DMS 273 treated with DMSO at 0.1 percent for 48 hours (cell line): ENCODE measurements at places on chromosomes 2 and 18.

DNA sequence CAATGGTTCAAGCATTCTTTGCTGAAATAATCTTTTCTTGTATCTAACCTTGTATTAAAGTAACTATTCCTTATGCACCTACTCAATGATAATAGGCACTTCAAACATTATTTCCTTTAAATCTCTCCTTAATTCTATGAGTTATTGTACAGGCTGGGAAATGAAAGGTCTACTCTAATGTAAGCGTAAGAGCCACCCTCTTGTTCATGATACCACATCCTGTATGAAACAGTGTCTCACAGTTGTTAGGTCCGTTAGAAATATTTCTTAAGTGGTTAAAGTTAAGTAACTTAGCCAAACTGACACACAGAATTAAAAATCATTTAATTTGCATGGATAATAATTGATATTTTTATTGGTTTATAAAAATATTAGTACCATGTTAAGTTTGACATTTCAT is 162.5 kb upstream of the RPRM start:
- DNase-seq, result no peak

- no peak for DNase-seq
Measured at GRCh38 chr2:25582077-25582830, 91.1 kb downstream of the DTNB start.

DNA sequence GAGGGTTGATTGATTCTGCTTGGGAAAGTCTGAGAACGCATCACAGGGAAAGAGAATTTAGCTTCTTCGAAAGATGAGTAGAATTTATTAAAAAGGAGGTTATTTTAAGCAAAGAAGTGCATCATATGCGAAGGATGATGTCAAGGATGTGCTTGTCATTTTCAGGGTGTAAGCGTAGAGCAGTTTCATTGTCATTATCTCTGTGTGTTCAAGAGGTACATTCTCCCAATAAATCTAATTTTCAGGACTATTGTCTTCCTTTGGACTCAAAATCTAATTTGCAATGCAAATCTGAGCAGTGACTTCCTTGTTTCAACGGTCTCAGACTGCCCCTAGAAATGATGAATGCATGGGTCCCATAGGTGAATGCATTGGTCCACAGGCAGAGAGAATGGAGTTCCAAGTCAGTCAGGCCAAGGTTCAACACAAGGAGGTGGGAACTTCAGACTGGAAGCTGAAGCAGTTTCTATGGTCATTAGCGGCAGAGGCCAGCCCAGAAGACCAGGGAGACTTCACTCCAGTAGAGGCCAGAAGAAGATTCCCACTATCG is 99.8 kb downstream of the CDC42EP3 start:
- DNase-seq, result no peak

GRCh38 chr2:120631236-120631635 is 104.4 kb upstream of the GLI2 start:
- no peak for DNase-seq

- DNase-seq, result no peak
Measured at GRCh38 chr18:48909721-48910120, 41.0 kb downstream of the SMAD7 start.

DNA sequence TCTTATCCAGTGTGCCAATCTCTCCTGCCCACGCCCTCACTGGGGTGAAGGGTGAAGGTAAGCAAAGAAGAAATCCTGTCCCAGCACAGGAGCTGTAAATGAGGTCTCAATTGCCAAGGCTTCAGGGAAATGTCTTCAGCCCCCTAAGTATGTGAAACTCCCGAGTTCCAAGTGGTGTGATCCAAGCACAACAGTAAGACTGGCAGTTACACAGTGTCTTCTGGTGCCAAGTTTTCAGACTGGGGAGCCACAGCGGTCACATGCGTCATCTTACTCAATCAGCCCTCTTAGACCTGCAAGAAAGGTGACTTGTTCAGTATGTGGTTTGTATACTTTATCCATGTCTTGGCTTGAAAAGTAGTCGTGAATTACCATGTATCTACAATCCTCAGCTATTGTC is 55.0 kb upstream of the SPRED2 start:
- no peak for DNase-seq

- DNase-seq, result no peak
Measured at GRCh38 chr2:58063641-58064040, 17.0 kb downstream of the VRK2 start.

DNA sequence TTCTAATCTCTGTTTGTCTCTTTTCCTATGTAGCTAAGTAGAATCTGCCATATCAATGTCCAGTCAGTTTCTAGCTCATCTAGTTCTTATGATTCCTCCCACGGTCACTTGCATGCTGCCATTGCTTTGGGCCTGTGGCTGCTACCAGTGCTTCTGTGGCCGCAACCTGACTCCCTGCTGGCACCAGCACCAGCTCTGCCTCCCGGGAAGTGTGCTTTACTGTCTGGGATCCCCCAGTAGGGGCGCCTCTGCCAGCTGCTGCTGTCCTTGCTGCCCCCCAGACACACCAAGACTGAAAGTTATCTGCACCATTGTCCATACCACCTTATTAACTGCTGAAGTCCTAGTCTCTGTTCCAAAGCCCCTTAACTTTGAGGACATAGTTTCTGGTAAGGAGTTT is 56.3 kb downstream of the RAPGEF4 start:
- DNase-seq, result no peak

GRCh38 chr18:43484710-43485109 is 207.4 kb upstream of the SYT4 start:
- no peak for DNase-seq

DNA sequence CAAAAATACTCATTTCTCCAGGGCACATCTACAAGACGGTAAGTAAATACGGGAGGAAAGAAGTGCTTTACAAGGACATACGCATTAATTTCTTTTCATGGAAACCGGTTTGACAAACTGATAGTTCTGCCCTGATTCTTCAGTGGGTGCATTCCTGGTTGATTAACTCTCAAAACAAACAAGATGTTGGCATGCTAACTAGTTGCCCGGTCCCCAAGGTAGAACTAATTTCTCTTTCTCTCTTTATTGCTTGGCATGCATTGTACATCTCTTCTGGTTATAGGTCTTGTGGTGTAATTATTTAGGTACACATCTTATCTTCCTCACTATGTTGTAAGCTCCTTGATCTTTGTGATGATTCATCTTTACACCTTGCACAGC is 46.9 kb upstream of the SPATS2L start:
- no peak for DNase-seq

DNA sequence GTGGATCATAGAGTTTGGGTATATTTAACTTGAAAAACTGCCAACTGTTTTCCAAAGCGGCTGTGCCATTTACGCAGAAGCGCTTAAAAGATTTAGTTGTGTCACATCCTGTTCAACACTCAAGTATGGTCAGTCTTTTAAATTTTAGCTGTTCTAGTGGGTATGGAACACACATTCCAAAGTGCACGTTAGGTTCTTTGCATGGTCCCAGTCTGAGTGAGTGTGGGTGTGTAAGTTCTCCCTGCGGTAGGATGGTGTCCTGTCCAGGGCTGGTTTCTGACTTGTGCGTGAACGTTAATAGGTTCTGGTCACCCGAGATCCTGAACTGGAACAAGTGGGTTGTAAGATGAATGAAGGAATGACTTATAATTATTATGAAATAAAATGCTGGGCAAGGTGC is 28.4 kb upstream of the IL36G start:
- DNase-seq, result no peak

- no peak for DNase-seq
Measured at GRCh38 chr18:32771871-32772580, 797 bp downstream of the KLHL14 start.

- DNase-seq, result no peak
Measured at GRCh38 chr18:79631096-79631507, 48.5 kb upstream of the CTDP1 start.

GRCh38 chr18:27778925-27779324 is 398.0 kb downstream of the CDH2 start:
- no peak for DNase-seq

DNA sequence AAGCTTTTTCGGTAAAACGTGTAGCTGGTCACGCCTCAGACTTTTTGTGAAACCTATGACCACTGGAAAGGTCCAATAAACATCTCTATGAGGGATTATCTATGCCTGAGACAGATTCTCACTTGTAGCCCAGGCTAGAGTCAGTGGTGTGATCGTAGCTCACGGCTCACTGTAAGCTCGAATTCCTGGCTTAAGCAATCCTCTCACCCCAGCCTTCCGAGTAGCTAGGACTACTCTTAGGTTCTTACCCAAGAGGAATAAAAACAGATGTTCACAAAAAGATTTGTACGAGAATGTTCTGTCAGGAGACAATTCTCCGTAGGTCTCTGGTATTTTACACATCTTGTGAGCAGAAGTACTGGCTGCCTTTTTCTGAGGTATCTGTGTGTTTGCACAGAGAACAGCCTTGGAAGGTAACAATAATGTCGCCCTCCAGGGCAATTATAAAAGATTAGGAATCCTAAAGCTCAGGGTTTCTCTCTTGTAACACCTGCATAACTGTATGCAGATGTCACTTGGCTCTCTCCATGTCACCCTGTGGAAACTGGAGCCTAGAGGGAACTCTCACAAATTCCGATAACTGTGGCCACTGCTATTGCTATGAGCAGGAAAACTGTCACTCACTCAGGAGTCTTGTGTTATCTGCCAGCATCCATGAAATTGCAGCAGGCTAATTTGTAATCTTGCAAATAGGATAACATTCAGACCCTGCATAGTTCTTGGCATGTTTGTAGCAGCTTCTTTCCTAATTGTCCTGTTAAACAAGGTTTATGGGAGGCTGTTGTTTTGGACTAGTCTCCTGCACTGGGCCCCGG is 25.5 kb upstream of the RALBP1 start:
- DNase-seq, result no peak

DNA sequence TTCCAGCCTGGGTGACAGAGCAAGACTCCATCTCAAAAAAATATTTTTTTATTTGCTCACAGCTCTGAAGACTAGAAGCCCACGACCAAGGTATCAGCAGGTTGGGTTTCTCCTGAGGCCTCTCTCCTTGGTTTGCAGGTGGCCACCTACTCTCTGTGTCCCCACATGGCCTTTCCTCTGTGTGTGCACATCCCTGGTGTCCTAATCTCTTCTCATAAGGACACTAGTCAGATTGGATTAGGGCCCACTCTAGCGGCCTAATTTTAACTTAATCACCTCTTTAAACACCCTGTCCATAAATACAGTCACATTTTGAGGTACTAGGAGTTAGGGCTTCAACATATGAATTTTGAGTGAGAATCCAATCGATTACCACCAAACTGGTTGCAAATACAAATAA is 2.0 kb upstream of the RAB3GAP1 start:
- DNase-seq, result no peak

- DNase-seq, result no peak
Measured at GRCh38 chr2:100380681-100381080, 36.8 kb downstream of the CHST10 start.

- no peak for DNase-seq
Measured at GRCh38 chr2:107001551-107001950, 115.6 kb upstream of the ST6GAL2 start.

DNA sequence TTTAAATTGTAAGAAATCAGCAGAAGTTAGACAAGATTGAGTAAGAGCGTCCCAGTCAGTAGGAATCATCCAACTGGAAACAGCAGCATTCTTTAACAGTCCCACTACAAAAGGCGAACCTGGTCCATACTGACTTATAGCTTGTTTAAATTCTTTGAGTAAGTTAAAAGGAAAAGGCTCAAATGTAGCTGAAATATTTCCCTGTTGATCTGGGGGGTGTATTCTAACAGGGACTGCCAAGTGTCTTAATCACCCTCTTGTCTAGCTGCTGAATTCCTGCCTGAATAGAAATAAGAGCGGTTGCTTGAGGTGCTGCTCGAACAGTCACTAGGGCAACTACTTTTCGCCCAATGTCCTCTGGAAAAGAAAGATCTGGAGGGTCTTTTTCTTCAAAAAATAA is 56.4 kb upstream of the FMNL2 start:
- DNase-seq, result no peak

DNA sequence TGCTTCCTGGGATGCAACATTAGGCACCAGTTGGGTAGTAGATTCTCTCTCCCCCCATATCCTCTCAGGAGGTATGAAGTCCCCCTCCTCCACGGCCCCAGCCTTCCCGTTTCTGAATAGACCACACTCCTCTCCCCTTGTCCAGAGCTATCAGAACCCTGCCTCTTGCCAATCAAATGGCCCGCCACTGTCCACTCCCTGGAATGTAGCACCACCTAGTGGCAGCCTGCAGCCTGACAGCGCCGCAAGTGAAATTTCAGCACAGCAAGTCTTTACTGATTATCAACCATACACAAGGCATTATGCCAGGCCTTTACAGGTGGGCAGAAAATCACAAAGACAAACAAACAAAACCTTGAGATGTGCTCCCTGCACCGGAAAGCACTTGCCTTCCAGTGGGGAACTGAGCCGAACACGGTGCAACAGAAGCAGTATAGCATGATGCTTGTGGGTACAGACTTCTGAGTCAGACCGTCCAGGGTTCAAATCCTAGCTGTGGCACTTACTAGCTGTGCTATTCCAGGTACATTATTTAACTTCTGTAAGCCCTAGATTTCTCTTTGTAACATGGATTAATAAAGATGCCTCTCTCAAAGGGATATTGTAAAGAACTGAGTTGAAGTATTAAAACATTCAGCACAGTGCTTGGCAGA is 174.0 kb downstream of the SMAD2 start:
- no peak for DNase-seq

DNA sequence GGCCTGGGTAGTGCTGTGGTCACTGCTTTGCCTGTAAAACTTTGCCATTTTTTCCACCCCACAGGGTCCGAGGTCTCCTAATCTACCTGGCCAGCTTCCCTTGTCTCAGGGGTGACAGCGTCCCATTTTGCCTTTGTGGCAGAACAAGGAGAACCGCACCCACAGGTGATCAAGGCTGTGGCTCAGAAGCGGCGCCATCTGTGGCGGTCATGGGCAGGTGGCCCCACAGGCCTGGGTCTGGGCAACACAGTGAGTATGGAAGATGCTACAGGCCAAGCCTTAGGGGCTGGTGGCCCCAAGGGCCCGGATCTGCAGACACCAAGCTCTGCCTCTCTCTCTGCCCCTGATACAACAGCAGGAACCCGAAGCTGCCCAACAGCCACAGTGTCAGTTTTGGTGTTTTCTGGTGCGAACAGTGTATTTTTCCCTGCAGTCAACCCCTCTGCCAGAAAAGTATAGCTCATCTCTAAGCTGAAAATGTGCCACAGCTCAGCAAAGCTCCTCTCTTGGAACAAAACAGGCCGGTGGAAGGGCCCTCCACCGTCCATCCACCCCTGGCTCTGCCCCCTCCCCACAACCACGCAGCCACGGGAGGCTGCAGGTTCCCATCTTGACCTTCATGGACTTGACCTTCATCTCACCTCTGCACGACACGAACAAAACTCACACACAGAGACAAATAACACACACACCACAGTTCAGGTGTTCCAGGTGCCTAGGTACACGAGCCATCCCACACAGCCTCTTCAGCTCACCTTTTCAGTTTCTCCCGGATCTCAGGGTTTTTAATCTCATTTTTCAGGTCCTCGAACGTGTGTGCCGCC is 96.7 kb downstream of the PXDN start:
- DNase-seq, result no peak

DNA sequence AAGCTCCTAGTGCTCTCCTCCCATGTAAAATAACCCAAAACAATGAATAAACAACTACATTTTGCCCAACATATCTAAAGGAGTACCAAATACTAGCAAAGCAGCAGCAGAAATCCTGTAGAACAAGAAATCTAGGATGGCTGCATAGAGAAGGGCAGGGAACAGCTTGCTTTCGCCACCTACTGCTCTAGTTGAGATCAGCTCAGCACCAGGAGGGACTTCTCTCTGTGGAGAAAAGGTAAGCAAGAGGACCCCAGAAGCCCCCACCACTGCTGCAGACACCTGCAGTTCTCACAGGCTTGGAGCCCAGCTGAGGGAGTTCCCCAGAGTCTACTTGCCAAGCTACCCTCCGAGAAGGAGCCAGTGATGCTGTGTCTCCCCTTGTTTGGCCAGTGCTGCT is 243.0 kb upstream of the CHST9 start:
- no peak for DNase-seq
